ENCODE measurements at places on chromosomes 13 and 19.

GRCh38 chr19:48966541-48967345, 1.6 kb downstream of the FTL start:
- no peak for DNase-seq

DNA sequence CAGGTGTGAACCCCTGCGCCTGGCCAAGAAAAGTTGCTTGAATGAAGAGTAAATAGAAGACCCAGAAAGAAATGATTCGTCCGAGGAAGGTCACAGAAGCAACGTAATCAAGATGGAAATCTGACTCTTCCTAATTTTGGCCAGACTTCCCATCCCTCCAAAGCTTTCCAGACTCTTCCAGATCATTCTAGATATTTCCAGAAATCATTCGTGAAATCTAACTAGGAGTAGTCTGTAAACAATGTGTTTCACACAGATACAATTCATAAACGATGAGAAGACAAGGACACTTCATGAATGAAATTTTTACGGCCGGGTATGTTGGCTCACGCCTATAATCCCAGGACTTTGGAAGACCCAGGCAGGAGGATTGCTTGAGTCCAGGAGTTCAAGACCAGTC, 9.3 kb upstream of the LDLR start:
- DNase-seq = no peak

- no peak for DNase-seq
Measured at GRCh38 chr19:4556597-4557127, 2.8 kb downstream of the SEMA6B start.

DNA sequence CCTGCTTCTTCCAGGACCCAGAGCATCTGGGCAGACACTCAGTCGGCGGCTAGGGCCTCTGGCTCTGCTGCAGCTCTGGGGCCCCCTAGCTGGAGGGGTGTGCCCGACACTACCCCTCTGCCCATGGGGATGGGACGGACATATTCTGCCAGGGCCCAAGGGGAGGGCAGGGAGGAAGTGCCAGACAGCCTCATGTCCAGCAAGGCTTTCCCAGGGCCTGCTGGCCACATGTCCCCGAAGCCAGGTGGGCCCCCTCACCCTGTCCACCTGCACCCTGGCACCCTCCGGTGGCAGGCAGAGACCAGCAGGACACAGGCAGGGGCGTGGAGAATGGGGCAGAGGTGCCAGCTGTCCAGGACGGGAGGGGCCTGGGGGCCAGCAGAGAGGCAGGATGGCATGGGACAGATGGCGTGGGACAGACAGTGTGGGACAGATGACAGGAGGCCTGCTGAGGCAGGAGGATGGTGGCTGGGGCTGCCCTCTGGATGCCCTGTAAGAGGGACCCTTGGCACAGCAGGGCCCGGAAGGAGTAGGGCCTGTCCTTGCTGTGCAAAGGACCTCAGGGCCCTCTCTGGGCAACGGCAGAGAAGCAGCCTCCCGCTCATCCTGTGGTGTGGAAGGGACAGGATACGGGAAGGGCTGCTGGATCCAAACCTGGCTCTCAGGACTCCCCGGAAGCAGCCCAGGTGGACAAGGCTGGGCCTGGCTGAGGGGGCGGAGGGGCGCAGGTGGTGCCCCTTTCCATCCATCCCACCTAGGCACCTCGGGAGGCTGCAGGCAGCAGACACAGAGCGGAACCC, 29.1 kb downstream of the CEBPG start:
- no peak for DNase-seq

DNA sequence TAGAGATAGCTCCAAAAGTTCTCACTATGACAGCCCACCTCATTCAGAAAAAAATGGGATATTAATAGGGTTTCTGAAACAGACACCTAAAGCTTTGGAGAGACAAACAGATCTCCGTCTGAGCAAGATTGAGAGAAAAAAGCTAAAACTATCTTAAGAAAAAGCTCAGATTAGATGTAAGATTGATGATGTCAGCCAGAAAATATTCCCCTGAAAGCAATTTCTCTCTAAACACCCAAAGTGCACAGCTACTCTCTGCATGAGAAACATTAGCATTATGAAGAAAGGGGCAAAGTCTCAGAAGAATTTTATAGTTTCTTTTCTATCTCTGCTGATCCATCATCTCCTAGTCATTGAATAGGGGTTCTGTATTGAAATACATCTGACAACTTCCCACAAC, 148.9 kb downstream of the ZNF737 start:
- DNase-seq = no peak

DNA sequence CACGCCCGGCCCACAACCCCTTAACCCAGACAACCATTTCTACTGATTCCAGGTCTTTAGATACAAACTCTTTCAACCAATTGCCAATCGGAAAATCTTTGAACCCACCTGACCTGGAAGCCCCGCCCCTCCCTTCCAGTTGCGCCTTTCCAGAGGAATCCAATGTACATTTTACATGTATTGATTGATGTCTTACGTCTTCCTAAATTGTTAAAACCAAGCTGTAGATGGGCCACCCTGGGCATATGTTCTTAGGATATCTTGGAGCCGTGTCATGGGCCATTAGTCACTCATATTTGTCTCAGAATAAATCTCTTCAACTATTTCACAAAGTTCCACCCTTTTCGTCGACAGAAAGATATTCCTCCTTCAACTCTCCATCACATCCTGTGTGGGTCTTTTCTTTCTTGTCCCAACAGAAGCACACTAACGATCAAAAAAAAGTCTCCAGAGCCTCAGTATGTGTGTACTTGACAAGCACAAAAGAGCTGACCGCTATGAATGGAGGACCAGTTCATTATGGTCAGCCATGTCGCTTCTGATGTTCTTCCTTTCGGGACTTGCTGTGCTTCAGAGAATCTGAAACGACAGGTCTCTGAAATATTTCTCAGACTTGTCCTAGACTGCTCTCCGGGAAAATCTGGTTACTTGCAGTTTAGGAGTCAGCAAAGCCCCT, 601 bp upstream of the ZNF749 start:
- no peak for DNase-seq

DNA sequence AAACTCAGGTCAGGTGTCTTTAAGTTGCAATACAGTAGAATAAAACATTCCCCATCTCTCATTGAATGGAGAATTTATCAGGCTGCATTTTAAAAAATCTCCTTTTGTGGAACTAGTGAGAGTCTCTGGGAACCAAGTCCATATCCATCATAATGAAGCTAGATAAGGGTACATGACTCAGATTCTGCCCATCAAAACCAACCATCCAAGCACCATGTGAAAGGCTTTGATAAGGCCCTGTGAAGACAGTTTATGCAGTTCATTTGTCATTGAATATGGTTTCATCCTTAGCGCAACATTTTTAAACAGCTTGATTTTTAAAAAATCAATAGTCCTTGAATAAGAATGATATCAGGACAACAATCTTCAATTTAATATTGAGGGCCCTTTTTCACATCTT, 56.3 kb upstream of the DIAPH3 start:
- DNase-seq = no peak

GRCh38 chr13:64849196-64849595, 2380.9 kb downstream of the PCDH9 start:
- no peak for DNase-seq

GRCh38 chr19:44955505-44956439, 592 bp downstream of the CLPTM1 start:
- no peak for DNase-seq

DNA sequence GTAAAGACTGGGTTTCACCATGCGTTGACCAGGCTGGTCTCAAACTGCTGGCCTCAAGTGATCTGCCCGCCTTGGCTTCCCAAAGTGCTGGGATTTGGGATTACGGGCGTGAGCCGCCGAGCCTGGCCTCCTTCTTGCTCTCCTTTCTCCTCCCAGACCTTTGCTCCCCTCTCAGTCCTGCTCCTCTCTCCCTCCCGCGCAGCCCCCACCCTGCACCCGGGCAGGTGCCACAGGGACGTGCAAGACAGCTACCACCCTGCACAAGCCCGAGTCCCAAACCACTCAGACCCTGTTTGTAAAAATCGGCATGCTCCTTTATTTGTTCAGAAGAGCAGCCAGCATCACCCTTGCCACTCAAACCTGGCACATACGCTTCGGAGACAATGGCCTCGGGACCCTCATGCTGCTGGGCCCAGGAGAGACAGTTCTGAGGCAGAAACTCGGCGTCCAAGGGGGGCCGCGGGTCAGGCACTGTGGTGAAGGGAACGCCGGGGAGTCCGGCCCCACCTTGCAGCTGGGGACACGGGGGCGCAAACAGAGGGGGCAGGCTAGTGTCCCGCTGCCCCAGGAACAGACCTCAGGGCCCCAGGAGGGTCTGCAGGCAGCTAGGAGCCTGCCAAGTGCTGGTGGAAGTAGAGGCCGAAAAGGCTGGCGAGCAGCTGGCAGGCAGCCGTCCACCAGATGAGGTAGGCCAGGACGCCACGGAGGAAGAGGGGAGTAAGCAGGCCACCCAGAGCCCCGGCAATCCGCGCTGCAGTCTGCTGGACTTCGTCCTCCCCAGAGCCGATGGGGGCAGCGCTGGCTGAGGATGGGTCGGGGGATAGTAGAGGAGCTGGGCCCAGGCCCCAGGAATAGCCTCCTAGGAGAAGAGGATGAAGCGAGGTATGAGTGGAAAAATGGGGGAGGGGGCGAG, 18.7 kb downstream of the TMEM161A start:
- no peak for DNase-seq

DNA sequence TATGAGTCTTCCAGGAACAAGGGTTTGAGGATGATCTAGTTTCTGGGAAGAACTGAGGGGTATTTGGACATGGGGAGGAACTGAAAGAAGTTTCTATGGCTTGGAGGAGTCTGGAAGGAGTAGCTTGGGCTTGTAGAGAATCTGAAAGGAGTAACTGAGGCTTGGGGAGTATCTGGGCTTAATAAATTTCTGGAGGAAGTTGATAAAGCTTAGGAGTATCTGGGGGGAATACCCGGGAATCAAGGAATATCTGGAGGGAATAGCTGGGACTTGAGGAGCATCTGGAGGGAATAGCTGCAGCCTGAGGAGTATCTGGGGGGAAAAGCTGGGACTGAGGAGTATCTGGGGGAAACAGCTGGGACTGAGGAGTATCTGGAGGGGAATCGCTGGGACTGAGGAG, 16.0 kb downstream of the FSD1 start:
- DNase-seq = no peak

- no peak for DNase-seq
Measured at GRCh38 chr13:89923736-89924135, 1423.8 kb upstream of the MIR17HG start.

DNA sequence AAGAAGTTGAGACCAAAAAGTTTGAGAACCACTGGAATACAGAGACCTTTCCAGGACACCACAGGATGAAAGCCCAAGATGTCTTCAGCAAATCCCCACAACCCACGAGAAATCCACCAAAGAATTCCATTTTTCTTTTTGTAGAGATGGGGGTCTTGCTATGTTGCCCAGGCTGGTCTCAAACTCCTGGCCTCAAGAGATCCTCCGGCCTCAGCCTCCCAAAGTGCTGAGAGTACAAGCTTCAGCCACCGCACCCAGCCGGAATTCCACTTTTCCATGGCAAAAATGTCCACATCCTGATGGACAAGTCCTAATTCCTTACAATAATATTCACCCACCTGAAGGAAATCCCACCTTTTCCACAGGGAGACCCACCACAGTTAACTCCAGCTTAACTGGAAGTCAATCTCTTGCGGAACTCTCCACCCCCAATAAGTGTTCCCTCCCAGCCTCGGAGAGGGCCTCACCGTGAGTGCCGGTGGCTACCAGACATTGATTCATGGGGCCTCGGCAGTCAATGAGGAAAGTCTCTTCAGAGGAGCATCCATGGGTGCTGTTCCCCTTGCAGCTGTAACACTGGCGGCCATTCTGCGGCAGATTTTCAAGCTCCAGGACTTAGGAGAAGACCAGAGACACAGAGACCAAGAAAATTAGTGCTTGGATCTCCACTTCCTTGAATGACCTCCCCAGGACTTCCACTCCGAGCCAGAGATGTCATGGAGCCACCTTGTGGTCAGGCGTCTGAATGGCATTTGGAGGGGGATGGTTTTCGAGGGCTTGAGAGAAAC, 12.3 kb upstream of the CADM4 start:
- DNase-seq = peak; percentile 28

GRCh38 chr13:43260999-43261398, 237.6 kb downstream of the DNAJC15 start:
- no peak for DNase-seq

- DNase-seq = peak; percentile 55
Measured at GRCh38 chr19:29478578-29479565, 46.9 kb upstream of the VSTM2B start.

DNA sequence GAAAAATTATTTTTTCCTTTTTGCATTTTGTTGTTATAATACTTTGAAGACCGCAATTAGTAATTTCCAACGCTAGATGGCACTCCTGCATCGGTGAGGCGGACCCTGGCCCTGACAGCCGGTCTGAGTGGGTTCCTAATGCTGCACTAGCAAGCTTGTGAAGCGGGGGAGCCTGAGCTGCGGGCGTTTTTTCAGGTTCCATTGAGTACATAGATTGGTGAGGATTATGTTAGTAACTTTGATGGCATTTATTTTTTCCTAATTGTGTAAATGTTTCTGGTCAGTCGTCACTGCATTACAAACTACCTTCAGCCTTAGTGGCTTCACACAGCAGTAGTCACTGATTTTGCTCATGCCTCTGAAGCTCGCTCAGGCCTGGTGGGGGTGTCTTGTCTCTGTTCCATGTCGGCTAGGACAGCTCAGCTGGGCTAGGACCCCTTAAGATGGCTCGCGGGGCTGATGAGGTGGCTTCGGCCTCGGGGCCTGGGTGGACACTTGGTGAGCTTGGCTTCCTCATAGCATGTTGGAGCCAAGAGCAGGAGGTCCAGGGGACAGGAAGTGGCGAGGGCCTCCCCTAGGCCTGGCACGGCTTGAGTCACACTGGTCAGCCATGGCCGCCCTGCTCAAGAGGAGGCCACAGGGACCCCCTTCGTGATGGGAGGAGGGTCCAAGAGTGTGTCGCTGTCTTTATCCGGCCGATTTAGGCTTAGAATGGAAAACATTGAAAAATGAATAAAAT, 25.0 kb downstream of the ERCC5 start:
- peak; percentile 66 for DNase-seq

GRCh38 chr13:26628706-26629105, 71.2 kb downstream of the WASF3 start:
- no peak for DNase-seq

DNA sequence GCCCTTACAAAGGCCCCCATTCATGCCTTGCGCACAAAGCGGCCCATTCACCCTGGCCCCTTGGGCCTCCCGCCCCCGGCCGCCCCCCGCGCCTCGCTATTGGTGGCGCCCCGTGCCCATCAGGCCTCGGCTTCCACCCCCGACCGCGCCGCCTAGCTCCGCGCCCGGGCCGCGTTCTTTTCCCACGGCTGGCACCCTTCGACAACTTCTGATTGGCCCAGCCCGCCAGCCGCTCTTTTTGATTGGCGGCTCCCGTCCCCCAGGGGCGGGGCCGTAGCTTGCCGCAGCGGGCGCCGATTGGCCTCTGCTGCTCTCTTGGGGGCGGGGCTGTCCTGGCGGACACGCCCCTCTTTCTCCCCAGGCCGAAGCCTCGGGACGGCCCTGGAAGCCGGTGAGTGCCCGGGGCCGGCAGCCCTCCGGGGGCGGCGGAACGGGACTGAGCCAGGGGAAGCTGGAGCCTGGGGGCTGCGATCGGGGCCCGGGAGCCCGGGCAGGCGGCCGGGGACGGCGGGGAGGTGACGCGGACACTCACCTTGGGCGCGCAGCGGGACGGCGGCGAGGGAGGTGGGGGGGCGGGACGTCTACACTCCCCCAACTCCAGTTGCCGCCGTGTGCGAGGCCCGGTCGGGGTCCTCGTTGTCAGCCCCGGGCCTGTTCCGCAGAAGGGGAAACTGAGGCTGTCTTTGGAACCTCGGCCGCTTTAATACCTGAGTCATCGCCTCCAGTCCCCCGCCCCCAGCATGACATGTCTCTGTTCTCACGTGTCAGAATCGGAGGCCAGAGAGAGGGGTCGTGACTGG, at the start of gene MYH14:
Gene MYH14 (plus strand): TSS at position 342 of the 800 bp plus-strand sequence. CDS start 6,744 bp downstream, outside the sequence.
- peak; percentile 89 for DNase-seq
